ENCODE measurements at places on chromosomes 16 and 17.

- DNase-seq = no peak
These were observed 787.4 kb downstream of the KCNJ2 start for GRCh38 chr17:70956726-70957125.

DNA sequence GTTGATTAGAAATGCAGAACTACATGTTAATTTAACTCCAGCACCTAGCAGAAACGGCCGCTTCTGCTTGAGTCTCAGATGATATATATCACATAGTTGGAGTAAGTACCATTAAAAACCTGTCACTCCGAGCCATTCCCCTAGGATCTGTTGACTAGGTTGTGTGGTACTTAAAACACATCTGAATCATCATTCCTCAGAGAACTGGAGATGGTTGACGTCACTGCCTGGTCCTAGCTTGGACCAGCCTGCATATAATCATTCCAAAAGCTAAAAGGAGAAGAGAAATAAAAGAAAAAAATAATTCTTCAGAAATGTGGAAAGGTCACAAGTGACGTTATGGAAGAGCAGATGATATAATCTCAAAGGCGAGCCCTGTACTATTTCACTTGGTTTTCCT lies 31.3 kb upstream of the RASL10B start:
- no peak for DNase-seq

DNA sequence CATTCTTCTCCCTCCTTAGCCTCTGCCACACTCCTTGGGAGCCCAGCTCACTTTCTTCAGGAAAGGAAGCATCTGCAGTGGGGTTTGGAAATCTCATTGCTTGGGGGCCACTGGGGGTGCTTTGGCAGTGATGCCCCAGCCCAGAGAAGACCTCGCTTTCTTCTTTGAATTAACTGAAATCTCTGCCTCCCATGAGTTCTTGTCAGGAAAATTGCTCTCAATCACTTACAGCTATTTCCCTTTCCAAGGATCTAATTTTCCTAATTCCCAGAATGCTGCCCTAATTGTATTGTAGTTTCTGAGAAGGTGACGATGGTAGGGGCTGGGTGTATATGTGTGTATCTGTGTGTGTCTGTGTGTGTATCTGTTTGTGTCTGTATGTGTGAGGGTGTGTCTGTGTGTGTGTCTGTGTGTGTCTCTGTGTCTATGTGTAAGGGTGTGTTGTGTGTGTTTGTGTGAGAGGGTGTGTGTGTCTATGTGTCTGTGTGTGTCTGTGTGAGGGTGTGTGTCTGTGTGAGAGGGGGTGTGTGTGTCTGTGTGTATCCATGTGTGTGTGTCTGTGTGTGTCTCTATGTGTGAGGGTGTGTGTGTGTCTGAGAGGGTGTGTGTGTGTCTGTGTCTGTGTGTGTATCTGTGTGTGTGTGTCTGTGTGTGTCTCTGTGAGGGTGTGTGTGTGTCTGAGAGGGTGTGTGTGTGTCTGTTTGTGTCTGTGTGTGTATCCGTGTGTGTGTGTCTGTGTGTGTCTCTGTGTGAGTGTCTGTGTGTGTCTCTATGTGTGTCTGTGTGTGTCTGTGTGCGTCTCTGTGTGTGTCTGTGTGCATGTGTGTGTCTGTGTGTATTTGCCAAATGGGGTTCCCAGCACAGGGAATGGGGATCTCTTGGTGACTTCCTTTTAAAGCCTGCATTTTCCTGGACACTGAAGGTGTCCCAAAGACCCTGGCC lies 83.5 kb upstream of the DNAJA2 start:
- no peak for DNase-seq

DNA sequence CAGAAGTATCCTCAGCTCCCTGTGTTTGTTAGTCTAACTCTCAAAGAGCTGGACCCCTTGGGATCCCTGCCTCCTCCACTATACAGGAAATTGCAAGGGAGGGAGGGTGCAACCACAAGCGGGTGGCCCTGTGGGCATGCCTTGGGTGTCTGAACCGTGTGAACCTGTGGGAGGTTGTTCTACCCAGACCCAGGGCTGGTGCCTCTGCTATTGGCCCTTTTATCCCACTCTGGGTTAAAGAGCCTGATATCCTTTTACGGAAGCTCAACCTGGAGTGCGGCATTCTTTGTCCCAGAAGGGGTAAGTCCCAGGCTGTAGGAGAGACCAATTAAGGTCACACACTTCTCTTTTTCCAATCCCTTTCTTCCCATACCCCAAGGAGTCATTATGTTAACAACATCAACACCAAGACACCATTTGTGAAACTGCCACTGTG lies 53.4 kb downstream of the ARSG start:
- DNase-seq = peak; percentile 44

Measured in kidney glomerular epithelial cell (primary cell).